Activated CD4-positive, CD25-positive, alpha-beta regulatory T cell (primary cell): ENCODE measurements at places on chromosomes 11 and 22.

DNA sequence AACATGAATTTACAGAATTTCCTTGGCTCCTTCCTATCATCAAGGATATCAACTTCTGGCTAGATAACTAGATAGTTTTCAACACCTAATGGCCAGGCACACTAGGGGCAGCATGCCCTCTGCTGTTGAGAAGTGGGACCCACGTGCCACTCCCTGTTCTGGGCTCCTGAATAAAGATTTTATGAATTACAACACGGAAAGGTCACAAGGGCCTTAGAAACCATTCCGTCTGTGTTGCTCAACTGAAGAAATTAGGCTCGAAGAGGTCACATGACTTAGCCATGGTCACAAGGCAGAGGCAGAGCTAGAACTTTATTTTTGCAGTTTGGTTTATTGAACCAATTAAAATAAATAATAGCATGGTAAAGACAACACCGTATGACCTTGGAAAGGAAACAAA is 36.0 kb downstream of the PRCP start:
- DNase-seq: no peak

DNA sequence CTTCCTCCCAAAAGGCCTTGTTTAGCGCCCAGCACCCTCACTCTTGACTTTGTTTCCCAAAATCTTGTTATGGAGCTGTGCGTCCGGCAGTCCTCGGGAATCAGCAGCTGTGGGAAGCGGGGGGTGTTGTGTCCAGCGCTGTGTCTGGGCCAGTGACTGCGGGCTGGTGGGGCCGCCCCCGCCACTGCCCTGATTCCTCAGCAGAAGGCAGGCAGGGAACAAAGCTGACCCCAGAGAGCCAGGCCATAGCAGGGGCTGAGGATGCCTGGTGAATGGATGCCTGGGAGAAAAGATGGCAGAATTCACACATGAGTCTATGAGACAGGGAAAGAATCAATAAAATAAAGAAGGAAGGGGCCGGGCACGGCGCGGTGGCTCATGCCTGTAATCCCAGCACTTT is 2.5 kb downstream of the APOBEC3C start:
- no peak for DNase-seq

DNA sequence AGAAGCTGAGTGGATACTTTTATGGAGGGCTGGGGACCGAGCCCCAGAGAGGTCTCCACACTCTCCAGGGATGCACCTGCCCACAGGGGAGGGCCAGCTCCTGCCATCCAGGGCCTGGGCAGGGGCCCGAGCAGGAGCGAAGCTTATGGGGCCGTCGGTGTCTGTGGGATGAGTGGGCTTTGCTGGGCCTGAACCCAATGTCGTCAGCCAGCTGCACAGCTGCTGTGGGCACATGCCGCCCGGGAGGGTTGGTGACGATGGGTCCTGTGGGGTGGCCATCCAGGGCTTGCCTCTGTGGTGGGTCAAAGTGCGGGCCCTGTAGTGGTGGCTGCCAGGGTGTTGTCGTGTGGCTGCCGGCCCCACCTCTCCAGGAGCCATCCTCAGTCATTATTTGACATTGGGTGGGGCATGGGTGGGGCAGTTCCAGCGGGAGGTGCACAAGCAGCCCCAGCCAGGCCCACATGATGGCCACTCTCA is 447.1 kb downstream of the TBC1D22A start:
- DNase-seq: no peak

DNA sequence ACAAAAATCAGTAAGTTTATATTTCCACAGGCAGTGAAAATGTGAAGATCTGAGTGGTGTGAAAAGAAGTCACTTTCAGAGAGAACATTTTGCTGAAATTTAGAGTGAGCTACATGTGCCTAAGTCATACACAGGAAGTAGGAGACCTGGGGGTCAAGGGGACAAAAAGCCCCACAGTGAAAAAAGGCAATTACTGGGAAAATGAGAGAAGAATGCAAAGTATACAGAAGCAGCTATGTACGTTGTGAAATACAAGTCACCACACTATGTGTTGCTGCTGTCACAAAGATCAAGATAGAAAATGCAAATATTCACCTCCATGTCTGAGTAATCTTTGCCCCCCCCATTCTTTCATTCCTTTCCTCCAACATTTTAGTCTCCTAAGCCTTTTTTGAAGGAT is 21.6 kb upstream of the SESN3 start:
- no peak for DNase-seq

GRCh38 chr11:109849946-109850345 is 243.2 kb upstream of the ZC3H12C start:
- DNase-seq: no peak

DNA sequence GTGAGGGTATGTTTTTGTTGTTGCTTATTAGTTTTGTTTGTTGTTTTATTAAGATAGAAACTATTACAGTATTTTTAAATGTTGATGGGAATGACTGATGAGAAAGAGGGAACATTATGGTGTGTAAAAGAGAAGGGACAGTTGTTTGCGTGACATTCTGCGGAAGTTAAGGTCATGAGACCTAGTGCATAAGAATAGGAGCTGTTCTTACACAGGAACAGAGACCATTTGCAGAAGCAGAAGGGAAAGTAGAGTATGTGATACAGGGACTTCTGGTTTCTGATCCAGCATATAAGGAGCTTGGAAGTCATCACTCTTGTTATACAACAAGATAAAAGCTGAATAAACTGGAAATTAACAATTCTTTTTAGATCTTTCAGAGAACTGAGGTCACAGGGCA is 299.2 kb upstream of the API5 start:
- DNase-seq: no peak

DNA sequence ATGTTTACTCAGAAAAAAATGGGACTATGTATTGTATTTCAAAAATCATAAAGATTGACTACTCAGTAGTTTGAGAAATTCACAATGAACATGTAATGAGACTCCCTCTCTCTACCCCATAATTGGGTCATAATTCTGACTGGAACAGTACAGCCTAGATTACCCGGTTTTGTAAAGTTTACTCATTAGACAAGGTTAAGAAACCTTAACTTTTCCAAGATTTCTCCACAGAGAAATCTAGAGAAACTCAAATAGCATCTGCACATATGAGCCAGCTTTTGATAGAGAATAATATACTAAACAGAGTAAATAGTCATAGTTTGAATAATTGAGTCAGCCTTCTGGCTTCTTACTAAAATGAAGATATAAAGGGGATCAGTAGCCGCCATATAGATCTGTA is 331.1 kb upstream of the MPPED2 start:
- no peak for DNase-seq

DNA sequence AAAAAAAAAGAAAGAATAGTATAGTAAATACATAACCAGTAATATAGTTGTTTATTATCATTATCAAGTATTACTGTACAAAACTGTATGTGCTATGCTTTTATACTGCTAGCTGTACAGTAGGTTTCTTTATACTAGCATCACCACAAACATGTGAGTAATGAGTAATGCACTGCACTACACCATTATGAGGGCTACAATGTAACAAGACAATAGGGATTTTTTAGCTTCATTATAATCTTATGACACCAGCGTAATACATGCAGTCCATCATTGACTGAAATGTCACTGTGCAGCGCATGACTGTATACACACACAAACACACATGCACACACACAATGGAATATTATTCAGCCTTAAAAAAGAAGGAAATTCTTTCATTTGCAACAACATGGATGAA is 111.5 kb upstream of the ZBED5 start:
- no peak for DNase-seq

DNA sequence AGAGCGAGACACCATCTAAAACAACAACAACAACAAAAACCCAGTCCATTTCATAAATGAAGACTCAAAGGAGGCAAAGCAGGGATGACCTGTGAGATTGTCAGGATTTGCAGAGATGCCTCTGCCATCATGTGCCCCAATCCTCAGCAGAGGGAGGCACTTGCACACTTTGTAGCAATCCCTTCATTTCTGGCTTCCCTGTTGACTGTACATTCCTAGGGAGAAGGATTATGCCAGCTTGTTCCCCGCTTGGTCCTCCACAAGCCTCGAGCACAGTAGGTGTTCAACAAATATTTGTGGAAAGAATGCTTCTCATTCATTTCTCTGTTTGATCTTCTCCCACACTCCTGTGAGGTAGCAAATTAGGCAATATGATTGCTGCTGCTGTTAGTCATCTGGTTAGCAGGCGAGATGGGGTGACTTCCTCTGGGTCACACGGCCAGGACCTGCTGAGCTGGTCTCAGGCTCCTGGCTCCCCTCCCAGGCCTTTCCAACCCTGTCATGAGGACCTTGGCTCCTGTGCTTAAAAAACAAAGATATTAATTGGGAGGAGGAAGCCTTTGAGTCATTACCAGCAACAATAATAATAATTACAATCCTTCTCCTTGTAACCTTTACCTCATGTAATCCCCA is 34.1 kb downstream of the LIF start:
- DNase-seq: no peak

GRCh38 chr11:62400281-62400680 is 18.6 kb upstream of the SCGB1A1 start:
- no peak for DNase-seq

DNA sequence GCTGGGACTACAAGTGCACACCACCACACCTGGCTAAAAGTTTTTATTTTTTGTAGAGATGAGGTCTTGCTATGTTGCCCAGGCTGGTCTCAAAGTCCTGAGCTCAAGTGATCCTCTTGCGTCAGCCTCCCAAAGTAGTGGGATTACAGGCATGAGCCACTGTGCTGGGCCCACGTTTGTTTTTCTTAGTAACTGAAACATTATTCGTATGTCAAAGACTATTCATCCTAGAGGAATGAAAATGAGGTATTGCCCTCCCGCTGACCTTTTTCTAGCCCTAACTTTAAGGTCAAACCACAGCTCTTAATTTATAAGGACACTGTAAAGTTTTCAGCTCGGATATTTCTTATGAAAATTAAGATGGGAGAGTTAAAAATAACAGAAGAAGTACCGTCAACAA is 33.2 kb upstream of the PAX6 start:
- DNase-seq: no peak

GRCh38 chr22:25497716-25498115 is 66.8 kb upstream of the GRK3 start:
- DNase-seq: no peak

GRCh38 chr22:44147821-44148574 is 32.7 kb upstream of the PARVG start:
- DNase-seq: no peak

GRCh38 chr11:68939583-68940555 is 36.2 kb downstream of the IGHMBP2 start:
- DNase-seq: no peak

DNA sequence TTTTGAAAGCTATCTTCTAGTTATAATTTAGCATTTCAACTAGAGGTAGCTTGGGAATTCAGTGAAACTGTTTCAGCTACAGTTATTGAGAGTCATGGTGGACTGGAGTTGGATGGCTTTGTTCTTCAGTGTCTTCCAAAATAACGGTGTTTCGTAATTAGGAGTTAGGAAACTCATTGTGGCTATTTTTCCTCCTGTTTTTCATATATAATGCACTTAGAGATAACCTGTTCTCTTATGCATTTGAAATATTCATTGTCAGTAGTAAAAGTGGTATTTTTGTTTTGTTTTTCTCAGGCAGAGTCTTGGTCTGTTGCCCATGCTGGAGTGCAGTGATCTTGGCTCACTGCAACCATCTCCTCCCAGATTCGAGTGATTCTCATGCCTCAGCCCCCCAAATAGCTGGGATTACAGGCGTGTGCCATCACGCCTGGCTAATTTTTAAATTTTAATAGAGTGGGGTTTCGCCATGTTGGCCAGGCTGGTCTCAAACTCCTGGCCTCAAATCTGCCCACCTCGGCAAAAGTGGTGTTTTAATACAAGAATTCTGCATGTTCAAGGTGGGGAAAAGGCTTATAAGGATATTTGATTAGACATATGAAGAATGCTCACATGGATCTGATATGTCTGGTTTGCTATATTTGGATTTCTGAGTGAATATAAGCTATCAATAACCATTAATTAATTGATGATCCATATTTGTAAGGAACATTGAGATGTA is 12.7 kb downstream of the PDHX start:
- DNase-seq: no peak

- DNase-seq: no peak
Observed at GRCh38 chr22:20463324-20464095, 25.9 kb upstream of the SCARF2 start.

DNA sequence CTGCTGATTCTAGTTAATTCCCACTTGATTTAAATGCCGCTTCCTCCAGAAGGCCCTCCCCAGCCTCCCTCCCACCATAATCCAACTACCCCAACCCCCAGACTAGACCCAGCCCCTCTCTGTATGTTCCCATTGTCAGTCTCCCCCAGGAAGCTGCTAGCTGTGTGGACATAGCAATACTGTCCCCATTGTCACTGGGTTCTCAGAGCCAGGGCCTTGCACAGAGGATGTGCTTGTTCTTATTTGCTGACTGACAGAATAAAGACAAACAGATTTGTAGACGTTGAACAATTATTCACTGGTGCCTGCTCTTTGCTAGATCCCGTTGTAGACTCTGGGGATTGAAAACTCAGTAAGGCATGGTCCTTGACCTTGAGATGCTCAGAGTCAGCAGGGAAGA is 45.7 kb upstream of the NAV2 start:
- DNase-seq: no peak
